ENCODE measurements at places on chromosomes 11 and 22.

GRCh38 chr11:106271686-106272085 lies 194.2 kb downstream of the AASDHPPT start:
- no peak overlapping the region for H3K27ac ChIP-seq
- H3K4me3 ChIP-seq, result no peak overlapping the region
- no peak for DNase-seq

DNA sequence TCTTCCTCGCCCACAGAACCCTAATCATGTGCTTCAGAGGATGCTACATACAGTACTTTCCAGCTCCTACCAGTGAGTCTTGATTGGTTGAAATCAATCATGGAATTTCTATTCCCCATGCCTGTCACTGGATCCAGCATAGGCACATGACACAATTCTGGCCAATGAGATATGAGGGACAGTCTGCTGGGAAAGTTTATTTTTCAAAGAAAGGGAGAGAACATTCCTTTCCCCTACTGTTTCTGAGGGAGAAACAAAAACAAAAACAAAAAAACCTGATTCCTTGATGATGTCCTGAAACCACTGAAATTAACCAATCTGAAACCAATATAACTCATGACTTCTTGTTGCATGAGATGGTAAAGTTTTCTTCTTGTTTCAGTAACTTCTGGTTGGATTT lies 3.3 kb upstream of the RCN1 start:
- no peaks in the 10 kb centered on the region for H3K36me3 ChIP-seq
- peaks cover 14% of the 10 kb centered on the region for H3K27me3 ChIP-seq
- no peak overlapping the region for H3K4me3 ChIP-seq

- no peaks in the 10 kb centered on the region for H3K36me3 ChIP-seq
- DNase-seq, result no peak
- no peak overlapping the region for H3K4me3 ChIP-seq
- peaks cover 62% of the 10 kb centered on the region for H3K4me1 ChIP-seq
These were observed 30.8 kb downstream of the ZNRF3 start for GRCh38 chr22:28914201-28914600.

GRCh38 chr22:22934543-22935055 lies 47.0 kb downstream of the IGLL5 start:
- H3K4me3 ChIP-seq, result no peak overlapping the region
- H3K4me1 ChIP-seq, result no peaks in the 10 kb centered on the region
- no peak overlapping the region for H3K27ac ChIP-seq
- no peaks in the 10 kb centered on the region for H3K27me3 ChIP-seq
- DNase-seq, result no peak

- no peak overlapping the region for H3K27ac ChIP-seq
- DNase-seq, result no peak
- no peaks in the 10 kb centered on the region for H3K36me3 ChIP-seq
- no peak overlapping the region for H3K4me3 ChIP-seq
- no peaks in the 10 kb centered on the region for H3K4me1 ChIP-seq
These were observed 4.8 kb upstream of the TRIM6 start for GRCh38 chr11:5591613-5592012.

- no peak overlapping the region for H3K4me3 ChIP-seq
- H3K4me1 ChIP-seq, result no peaks in the 10 kb centered on the region
- H3K36me3 ChIP-seq, result no peaks in the 10 kb centered on the region
- no peak overlapping the region for H3K27ac ChIP-seq
These were observed 51.7 kb downstream of the FLI1 start for GRCh38 chr11:128745311-128746136.
